ENCODE measurements at places on chromosomes 2 and 18.
A peak's percentile ranks its signal among the peaks of the same experiment; 100 is the strongest.

- no peak for DNase-seq
Observed at GRCh38 chr2:158269143-158269542, 167.5 kb downstream of the UPP2 start.

DNA sequence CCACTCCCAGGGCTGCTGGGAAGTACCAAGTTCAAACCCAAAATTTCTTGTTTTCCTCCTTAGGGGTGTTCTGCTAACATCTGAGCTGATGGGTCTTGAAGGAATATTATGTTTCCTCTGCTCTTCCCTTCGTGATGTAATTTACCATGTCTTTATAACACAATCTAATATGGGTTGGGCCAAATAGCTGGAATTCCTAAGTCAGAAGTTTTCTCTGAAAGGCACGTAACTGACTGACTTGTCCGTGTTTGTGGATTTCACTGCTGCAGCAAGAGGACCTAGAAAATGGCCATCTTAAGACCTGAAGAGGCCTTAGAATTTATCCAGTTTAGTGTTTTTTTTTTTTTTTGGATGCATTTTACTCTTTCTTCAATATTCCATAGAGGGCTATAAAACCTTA is 256.7 kb downstream of the DCDC2C start:
- no peak for DNase-seq

GRCh38 chr18:31576670-31577069 is 15.0 kb upstream of the TTR start:
- DNase-seq, result no peak

DNA sequence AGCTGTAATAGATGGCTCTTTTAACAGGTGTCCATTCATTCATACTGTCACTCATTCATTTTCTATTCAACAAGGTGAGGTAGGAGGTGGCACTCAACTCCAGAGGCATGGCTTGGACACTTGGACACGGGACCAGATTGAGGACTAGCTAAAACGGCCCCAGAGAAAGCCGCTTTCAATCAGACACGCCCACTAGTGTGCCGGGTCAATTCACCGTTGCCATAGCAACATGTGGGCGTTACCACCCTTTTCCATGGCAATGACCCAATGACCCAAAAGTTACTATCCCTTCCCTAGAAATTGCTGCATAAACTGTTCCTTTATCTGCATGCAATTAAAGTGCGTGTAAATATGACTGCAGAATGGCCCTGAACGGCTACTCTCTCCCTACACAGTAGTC is 49.2 kb upstream of the LGALSL start:
- peak; percentile 61 for DNase-seq

Measured in ELF-1 (cell line).